ENCODE measurements at places on chromosomes 12 and 14.

DNA sequence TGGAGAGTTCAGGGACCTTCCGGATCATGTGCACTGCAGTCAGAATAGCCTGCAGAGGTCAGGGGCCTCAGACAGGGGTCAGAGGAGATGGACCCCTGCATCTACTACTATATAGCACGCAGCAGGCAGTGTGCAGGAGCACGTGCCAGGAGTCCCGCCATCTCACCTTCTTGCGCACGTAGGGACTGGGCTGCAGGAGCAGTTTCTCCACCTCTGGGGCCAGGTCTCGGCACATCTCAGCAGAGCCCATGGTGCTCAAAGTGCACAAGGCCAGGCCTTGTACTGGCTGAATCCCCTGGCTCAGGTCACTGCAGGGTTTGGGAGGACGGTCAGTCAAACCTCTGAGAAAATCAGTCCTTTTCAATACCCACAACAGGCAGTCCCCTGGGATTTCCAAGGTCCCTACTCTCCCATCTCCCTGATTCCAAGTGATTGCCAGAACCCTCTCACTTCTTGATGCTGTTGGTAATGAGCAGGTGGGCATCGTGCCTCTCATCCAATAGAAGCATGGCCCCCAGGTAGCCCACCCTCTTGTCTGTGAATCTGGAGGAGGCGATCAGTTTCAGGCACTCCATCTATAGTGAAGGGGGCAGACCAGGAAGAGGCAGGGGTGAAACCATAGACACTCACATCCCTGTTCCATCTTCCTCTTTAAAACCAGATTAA, 1.3 kb downstream of the AP1G2 start:
- DNase-seq: peak; percentile 10

DNA sequence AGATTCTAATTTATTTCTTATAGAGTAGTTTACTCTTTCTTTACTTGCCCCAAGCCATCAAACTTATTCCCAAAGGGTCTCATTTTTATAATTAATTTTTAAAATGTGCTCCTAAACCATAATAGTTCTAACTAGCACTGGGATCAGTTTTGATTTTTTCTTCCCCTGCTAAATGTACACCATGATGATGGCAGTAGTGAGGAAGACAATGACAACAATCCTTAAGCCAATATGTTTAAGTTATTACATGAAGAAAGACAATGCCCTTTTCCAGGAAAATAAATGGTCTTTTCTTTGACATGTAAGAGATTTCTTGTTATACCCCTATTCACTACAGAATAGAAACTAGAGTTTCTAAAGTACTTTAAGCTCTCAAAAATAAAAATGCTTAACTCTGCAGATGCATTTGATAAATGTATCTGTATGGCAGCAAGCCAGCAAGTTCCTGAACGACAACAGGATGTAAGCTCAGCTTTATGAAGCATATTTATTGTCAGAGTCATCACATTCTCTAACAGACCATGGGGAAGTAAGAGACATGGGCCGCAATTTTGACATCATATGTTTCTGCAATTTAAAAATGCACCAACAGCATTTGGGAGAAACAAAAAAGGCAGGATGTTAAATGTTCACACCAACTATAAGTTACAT, 36.0 kb upstream of the SNX6 start:
- DNase-seq: no peak

GRCh38 chr14:68672609-68673285, 120.1 kb downstream of the ZFP36L1 start:
- no peak for DNase-seq

- no peak for DNase-seq
Observed at GRCh38 chr12:46692606-46693005, 133.2 kb downstream of the SLC38A4 start.

DNA sequence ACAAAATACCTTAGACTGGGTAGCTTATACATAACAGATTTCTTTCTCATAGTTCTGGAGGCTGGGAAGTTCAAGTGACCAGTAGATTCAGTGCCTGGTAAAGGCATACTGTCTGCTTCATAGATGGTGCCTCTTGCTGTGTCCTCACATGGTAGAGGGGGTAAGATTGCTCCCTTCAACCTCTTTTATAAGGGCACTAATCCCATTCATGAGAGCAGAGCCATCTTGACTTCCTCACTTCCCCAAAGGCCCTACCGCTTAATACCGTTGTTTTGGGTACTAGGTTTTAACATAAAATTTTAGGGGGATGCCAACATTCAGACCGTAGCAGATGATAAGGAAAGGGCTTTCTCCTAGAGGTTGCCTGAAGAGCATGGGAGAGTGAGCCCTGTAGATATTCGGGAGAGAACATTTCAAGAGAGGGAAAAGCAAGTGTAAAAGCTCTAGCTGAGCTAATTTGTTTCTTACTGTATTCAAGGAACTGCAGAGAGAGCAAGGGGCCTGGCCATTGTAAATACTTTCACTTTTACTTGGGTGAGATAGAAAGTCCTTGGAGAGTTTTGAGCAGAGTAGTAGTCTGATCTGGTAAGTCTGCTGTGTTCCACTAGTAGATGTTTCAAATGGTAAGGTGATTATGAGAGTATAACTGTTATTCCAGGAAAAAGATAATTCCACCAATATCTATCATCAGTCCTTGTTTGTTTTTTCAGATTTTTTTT, 27.3 kb downstream of the FRS2 start:
- peak; percentile 57 for DNase-seq

- no peak for DNase-seq
Observed at GRCh38 chr14:62369919-62370560, 607.8 kb downstream of the SNAPC1 start.

GRCh38 chr14:105096206-105096875, 31.1 kb upstream of the GPR132 start:
- no peak for DNase-seq

GRCh38 chr14:103782376-103782775, 65.0 kb downstream of the PPP1R13B start:
- no peak for DNase-seq

DNA sequence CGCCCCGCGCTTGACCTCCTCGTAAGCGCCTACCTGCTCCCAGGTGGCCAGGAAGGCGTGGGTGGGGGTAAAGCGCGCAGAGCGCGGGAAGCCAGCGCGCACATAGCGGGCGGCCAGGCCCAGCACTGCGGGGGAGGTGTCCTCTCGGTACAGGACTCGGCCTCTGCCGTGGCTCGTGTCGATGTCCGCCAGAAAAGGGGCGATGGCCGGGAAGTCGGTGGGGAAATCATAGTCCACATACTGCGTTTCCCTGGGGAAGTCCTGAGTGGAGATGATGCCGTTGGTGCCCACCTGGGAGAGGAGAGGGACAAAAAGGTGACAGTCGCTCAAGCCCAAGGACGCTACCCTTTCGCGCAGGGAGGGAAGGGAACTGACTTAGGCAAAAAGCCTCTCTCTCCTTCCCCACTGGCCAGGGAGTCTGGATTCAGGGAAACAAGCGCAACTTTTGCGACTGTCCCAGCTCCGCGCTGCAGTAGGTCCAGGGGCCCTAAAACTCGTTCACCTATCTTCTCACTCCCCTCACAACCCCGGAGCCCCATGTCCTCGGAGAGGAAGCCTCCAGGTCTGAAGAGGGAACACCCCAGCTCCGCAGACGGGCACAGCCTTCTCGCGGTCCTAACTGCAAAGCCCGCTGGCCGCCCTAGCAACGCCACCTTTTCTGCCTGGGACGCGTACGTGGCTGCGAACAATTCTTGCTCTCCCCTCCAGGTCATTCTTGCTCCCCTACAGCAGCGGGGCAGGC, 815 bp downstream of the NID2 start:
- peak; percentile 32 for DNase-seq

GRCh38 chr12:62604373-62604772, 137.7 kb downstream of the MON2 start:
- DNase-seq: no peak

DNA sequence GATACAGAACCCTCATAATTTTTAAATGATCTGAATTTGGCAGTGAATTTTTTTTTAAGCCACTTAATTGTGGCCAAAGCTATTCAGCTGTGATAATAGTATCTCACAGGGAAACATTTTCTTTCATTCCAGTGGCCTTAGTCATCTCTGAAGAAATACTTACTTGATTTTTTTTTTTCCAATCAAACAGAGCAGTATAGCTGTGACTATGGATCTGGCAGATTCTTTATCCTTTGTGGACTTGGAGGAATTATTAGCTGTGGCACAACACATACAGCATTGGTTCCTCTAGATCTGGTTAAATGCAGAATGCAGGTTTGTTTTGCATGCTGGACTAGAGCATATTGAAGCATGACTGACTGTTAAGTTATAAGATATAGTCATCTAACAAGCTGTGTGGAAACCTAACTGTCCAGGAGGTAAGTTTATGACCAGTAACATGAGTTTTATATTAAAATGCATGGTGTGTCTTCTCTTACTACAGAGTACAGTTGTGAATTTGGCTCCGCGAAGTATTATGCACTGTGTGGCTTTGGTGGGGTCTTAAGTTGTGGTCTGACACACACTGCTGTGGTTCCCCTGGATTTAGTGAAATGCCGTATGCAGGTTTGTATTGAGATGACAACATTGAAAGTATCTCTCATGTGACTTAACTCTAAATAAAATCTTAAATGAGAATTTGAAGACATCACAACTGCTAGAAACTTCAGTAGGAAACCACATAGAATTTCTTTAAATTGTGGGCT, 1.9 kb downstream of the SLC25A3 start:
- no peak for DNase-seq

- peak; percentile 30 for DNase-seq
Observed at GRCh38 chr14:106129274-106129673, 602.9 kb downstream of the TMEM121 start.

- no peak for DNase-seq
Observed at GRCh38 chr14:81009346-81009745, 53.9 kb downstream of the TSHR start.

DNA sequence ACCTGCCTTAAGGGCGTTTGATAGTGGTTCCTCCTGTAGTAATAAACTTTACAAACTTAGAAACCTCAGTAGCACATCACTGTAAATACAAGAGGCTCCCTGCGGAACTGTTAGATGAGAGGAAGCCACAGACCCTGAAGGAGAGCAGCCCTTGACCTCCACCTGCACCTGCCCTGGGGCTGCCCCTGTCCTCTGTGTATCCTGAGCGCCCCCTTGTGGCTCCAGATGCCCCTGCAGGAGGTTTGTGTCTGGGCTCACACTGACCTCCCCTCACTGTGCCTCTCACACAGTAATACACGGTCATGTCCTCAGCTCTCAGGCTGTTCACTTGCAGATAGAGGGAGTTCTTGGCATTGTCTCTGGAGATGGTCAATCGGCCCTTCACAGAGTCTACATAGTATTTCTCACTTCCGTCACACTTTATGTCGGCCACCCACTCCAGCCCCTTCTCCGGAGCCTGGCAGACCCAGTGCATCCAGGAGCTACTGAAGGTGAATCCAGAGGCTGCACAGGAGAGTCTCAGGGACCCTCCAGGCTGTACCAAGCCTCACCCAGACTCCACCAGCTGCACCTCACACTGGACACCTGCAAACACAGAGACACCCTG, 1059.8 kb downstream of the TMEM121 start:
- peak; percentile 80 for DNase-seq

DNA sequence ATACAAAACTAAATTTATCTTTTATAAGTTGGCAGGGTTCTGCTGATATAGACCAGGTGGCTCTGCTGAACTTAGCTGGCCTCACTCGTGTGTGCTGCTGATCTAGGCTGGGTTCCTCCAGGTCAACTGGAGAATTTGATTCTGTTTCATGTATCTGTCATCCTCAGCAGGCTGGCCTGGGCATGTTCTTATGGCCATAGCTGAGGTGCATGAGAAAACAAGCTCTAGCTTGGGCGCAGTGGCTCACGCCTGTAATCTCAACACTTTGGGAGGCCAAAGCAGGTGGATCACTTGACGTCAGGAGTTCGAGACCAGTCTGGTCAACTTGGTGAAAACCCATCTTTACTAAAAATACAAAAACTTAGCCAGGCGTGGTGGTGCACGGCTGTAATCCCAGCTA, 24.3 kb upstream of the BCL2L14 start:
- no peak for DNase-seq

DNA sequence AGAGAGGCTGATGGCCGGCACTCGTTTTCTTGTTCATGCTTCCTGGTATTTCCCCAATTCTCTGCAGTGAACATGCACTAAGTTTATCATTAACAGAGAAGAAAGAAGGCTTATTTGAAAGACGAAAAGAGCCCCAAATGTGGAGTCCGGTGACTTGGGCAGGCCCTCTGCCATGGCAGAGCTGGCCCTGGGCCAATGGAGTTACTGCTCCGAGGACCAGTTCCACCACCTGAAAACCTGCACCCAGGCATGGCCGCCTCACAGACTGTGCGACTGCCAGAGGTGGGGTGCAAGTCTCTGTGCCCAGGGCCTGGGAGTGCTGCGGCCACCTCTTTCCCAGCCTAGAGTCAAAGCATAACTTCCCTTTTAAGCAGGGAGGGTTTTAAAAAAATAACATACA, 24.9 kb downstream of the DEGS2 start:
- no peak for DNase-seq

DNA sequence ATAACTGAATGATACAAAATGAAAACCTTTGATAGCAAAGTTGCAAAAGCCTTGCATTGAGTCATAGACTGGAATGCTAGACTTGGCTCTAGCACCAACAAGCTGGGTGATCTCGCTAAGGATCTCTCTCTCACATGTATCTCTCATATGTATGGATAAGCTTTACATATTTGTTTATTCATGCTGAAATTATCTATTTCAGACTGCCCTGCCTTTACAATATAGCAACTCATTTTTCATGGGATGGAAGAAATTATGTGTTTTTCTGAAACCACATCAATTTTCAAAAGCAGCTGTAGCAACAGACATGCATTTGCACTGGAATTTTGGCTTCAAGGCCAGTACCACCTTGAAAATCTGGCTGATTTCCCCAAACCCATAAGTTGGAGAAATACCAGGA, 11.4 kb downstream of the RERG start:
- DNase-seq: no peak

DNA sequence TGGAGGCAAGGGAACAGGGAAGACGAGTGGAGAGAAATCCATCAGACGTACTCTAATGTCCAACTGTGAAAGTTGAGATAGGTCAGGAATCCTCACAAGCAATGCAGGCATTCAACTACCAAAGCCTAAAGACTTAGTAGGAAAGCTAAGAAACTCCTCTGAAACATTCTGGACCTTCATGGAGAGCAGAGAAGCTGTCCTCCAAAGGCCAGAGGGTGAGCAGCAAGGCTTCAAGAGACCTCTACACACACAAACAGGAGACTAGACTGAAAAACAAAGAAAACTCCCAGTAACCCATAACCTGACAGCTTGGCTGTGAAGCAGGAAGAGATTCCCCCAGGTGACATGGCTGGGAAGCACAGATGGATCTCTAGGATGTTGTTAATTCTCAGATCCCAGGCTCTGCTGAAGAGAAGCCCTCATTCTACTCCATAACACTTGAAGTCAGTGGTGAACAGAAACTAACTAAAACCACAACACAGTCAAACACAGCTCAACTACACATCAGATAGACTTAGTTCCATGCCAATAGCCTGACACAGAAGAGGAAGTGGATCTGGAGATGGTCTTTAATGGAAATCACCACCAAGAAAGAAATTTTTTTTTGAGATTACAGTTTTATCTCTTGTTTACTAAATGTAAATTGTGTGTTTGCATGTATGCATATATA, 23.2 kb upstream of the LYZ start:
- DNase-seq: no peak

DNA sequence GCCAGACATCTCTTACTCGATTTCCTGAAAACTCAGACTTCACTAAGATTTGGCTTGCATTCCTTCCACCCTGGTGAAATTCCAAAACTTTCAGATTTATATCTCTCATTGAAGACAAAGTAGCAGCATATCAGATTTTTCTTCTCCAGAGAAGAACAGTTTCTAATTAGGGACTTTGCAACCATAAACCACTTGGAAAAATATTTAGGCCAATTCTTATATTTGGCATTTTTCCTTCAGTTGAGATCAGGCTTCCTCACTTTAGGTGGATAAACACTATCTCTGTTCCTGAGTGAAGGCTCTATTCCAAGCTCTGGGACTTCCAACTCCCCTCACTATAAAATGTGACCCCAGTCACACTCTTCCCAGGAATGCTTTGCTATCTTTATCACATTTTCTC, 1434.3 kb upstream of the FLRT2 start:
- no peak for DNase-seq

Data from B cell (primary cell).